ENCODE measurements at places on chromosomes 1 and 21.

- no peak for DNase-seq
These were observed 194.3 kb upstream of the RGS18 start for GRCh38 chr1:191963781-191964455.

DNA sequence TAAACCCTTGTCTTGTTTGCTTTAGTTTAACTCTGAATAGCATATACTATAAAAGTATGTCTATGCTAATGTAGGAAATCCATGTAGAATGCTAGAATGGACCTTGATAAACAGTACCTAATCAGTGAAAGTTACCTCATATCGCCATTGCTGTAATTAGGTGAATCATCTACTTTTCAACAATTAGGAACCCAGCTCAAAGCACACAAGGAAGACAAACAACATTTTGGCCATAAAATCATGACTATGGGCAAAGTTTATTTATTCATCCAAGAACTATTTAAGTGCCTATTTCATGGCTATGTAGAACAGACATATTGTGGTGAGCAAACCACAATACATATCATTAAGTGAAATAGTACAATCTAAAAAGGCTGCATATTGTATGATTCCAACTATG is 1043.2 kb downstream of the BRINP3 start:
- no peak for DNase-seq

DNA sequence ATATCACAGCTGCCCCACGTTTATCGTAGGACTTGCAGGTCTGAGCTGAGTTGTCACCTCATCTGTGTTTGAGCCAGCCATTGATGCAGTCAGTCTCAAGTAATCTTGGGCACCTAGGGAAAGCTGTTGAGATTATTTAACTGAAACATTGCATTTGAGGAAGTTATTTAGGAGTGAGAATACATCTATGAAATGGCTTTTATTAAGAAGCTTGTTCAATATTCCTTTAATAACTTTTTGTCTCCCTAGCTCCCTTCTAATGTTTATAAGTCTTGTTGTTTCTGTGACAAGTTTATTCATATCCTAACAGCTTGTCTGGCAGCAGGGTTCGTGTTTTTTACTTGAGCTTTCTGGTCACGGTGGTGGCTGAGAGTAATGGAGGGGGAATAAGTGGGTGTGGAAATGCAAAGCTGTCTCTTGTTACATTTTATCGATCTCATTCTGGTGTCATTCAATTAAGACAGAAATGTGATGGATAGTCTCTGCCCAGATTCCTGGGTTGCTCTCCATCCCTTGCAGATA is 555.9 kb downstream of the USP25 start:
- DNase-seq: no peak

GRCh38 chr1:206446688-206447421 is 23.4 kb upstream of the IKBKE start:
- no peak for DNase-seq

GRCh38 chr1:161089251-161089924 is at the start of gene NECTIN4:
NECTIN4 (minus strand) TSS chr1:161089558; CDS start chr1:161089296, 262 bp downstream.
- no peak for DNase-seq

DNA sequence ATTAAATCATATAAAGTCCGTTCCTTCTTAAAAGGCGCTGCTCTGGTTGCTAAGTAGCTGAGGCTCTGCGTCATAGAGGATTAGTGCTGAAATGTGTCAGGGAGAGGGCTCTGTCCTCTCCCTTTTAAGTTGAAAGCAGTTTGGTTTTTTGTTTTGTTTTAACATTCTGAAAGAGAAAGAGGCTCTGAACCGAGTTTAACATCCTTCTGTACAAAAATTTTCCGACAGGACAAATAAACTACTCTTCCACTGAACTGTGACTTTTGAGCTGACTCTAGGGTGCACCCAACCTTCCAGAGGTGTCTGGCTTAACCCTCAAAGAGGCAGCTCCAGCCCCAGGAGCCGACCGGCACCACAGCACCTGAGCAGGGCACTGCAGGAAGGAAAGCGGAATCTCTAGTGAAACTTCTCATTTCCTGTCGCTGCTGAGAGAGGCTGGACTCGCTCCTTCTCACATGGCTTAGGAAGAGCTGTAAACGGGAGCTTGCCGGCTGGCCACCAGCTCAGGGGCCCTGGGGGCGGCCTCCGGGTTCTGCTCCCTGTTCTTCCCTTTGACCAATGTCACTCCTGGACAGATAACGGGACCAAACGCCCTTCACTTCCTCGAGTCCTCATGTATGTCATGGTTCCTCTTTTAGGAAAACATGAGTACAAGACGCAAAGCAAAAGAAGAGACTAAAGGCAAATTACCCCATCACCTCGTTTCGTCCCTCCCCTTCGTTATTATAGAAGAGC is 1.2 kb downstream of the VAV3 start:
- DNase-seq: no peak

- DNase-seq: no peak
These were observed 11.0 kb upstream of the KCNAB2 start for GRCh38 chr1:6034750-6035096.

- DNase-seq: no peak
These were observed 51.1 kb upstream of the NEK2 start for GRCh38 chr1:211726467-211726995.

Data from progenitor cell of endocrine pancreas (in vitro differentiated cells).